CD4-positive, alpha-beta T cell treated with Interleukin-6 at 100 ng/mL for 8 hours (primary cell): ENCODE measurements at places on chromosomes 16 and 17.

- no peak for DNase-seq
Observed at GRCh38 chr17:7922269-7922844, 6.3 kb upstream of the RNF227 start.

DNA sequence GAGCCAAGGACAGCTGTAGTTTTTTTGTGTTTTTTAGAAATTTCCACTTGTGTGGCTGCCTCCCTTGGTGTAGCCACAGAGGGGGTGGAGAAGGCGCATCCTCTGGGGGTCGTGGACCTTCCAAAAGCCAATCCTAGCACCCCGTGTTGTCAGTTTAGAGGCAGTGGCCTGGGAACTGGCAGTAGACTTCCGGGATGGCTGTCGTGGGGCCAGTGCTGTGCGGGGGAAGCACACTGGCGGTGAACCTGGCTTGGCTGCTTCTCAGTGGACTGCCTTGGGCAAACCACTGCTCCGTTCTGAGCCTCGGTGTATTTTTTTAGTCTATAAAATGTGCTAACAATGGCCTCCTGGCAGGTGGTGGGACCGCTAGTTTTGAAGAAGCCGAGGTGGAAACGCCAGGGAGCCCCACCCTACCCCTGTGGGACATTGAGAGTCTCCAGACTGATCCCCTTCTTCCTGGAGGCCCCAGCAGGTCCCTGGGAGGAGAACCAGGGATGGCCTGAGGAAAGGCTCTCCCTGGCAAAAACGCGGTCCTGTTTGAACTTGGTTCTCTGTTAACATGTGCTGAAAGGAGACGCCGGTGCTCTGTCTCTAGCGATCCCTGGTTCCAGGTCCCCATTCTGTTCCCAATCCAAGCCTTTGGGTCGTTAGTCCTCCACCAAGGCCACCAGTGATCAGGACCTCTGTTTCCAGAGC is 125.7 kb downstream of the CMIP start:
- no peak for DNase-seq

DNA sequence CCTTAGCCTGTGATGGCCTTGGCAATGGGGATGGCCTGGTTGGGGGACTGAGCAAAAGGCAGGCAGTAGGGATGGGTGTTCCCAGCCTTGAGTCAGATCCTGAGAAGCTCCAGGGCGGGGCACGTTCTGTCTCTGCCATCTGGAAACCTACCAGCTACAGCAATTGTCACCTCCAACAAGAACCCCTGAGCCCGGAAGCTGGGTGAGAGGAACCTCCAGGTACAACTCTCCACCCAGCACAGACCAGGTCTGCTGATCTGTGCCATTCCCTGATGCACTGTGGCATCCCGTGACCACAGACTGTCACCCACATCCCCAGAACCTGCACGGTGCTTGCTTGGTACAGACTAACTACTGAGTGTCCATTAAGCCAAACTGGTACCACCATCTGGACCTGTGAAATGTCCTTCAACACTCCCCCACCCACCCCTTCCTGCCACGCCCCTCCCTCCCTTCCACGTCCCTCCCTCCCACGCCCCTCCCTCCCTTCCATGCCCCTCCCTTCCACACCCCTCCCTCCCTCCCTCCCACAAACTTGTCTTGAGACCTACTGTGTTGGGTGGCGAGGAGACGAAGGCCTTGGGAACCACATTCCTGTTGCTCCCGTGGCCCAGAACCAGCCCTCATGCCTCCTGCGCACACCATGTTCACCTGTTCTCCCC is 16.6 kb downstream of the MYO15B start:
- DNase-seq: no peak

DNA sequence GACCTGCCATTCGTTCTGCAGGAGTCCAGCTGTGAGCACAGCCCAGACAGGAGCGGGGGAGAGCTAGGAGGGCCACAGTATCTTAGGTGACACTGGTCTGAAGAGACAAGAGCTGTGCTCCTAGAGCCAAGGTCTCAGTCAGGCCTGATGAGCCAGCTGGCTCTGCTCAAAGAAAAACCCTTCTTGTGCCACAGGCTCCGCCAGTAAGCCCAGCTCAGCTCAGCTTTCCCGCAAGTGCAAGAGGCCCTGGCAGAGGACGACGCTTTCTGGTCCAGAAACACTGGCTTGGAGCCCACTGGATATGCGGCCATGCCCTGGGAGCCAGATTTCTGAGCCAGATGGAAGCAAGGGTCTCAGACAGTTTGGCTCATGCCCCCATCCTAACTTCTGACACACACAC is 23.9 kb downstream of the PEMT start:
- no peak for DNase-seq

DNA sequence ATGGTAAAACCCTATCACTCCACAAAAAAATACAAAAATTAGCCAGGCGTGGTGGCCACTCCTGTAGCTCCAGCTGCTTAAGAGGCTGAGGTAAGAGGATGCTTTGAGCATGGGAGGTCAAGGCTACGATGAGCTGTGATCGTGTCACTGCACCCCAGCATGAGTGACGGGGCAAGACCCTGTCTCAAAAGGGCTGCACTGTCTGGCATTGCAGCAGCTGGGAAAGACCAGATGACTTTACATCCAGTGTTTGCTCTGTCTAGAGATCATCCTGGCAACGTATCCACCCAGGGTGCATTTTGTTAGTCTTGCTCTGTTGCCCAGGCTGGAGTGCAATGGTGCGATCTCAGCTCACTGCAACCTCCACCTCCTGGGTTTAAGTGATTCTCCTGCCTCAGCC is 52.0 kb downstream of the MRM3 start:
- DNase-seq: no peak

- no peak for DNase-seq
Observed at GRCh38 chr17:20095336-20096080, 86.3 kb downstream of the SPECC1 start.

GRCh38 chr17:48308581-48308980 is 121.4 kb downstream of the SKAP1 start:
- no peak for DNase-seq

DNA sequence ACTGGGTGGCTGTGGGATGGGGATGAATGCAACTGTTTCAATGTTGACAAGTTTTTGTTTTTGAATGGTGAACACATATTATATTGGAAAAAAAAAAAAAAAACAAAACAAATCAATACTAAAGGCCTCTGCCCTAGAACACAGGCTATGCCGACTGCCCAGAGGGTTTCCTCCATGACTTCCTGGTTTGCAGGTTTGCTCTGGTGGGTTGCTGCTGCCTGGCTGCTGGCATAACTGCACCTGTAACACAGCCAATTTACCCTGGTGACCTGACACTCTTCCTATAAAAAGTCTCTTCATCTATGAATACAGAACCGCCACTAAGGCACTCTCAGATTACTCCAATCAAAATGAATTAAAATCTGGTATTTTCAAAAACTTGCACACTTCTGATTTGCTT is 10.4 kb downstream of the GLYR1 start:
- no peak for DNase-seq

GRCh38 chr17:74704544-74704943 is 8.2 kb downstream of the CD300LF start:
- no peak for DNase-seq

- no peak for DNase-seq
Observed at GRCh38 chr16:55566432-55567175, at the start of gene CAPNS2. CAPNS2 (plus strand) TSS chr16:55566684; CDS start chr16:55566757, 73 bp downstream.

GRCh38 chr16:26155221-26155620 is 463.5 kb downstream of the HS3ST4 start:
- DNase-seq: no peak

DNA sequence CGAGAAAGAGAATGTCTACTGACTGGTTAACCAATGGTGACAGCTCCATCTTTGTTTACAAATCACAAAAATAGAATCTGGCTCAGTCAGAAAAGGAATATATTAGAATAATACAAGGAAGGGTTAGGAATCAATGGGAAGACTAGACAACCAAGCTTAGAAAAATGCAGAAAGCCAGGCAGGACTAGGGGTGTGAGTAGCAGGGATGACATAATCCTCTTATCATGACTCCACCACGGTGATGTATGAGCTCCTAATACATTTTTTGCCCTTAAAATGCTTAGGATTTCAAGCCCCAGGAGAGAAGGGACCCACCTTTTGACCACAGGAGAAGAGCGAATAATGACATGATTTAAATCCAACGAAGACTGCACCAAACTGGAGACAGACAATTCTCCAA is 252.3 kb downstream of the CHD9NB start:
- DNase-seq: no peak

DNA sequence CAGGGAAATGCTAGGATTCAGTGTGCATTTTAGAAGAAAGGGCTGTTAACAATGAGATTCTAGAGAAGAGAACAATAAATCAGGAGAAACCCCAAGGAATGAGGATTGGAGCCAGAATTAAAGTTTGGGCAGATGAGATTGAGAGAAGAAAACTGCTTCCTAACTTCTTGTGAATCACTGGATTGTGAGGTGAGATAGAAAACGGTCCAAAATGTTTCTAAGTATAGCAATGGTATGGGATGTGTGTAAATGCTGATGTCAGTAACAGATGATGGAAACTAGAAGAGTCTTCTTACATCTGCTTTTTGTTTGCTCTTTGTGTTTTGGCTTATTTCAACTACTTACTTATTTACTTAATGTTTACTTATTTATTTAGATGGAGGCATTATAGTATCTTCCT is 123.0 kb downstream of the KCNJ2 start:
- DNase-seq: no peak

- no peak for DNase-seq
Observed at GRCh38 chr17:28039251-28039650, 3.2 kb upstream of the NLK start.

DNA sequence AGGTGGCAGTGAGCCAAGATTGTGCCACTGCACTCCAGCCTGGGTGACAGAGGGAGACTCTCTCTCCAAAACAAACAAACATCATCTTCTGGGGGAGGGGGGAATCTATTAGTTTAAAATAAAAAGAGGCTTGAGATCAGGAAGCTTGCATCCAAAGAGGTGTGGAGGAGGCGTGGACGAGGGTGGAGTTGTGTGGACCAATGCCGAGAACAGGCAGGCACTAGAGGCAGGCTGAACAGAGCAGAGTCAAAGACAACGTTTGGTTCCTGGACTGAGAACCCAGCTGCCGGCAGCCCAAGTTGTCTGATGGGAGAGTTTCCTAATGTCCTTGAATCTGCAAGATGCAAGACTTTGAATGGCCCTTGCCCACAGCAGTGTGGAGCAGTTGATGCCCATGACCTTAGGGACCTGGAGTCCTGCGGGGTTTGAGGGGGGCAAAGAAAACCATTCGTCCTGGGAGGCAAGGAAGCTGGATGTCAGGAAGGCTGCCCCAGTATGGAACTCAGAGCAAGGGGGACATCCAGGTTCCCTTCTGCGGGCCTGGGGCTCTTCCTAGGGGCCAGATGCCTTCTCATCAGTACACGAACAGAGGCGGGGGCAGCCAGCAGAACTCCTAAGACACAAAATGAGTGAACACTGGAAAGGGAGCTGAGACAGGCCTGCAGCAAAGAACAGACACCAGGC is 9.2 kb downstream of the TBC1D16 start:
- no peak for DNase-seq

DNA sequence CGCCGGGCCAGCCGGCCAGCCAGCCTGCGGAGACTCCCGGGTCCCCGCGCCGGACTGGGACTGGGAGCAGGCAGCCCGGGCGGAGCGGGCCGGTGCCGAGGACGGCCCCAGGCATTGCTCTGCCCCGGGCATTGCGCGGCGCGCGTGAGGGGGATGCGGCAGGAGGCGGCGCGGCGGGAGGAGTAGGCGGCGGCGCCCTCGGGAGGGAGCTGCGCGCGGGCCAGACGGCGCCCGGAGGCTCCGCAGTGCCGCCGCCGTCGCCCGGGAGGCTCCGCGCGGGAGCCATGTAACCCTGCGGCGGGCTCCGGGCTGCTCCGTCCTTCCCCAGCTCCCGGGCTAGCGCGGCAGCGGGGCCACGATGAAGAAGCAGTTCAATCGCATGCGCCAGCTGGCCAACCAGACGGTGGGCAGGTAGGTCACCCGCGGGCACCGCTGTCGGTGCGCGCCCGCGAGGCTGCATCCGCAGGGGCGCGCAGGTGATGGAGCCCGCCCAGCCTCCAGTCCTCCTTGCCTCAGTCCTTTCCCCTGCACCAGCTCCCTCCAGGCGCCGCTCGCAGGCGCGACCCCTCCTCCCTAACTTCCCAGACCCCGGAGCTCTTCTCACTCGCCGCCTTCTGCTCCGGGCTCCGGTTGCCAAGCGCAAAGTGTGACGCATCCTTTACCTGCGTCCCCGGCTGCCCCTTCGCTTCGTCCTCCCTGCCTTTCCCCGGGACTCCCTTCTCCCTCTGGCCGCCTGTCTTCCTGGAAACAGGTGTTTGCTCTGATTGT is at the start of gene ARHGAP44:
Gene ARHGAP44, plus strand, starts transcription at position 18 of the 768 bp plus-strand sequence. Its CDS starts 341 bp downstream, at position 359.
- no peak for DNase-seq

DNA sequence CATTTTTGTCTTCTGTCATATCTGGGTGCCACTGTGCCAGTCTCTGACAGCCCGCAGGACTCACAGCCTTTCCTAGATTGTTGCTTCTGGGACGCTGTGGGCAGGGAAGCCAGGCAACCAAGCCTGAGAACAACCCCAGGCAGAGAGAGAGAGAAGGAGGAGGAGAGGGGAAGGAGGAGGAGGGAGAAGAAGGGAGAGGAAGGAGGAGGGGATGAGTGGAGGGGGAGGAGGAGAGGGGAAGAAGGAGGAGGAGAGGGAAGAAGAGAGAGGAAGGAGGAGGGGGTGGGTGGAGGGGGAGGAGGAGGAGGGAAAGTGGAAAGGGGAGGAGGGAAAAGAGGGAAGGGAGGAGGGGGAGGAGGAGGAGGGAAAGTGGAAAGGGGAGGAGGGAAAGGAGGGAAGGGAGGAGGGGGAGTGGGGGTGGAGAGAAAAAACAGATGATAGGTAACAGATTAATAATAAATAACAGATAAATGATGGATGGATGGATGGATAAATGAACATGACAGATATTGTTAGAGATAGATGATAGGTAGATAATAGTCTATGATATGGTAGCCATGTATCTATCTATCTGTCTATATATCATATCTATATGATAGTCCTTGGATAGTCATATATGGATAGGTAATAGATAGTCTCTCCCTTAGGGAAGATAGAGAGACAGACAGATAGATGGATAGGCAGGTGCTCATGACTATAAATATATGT is 29.3 kb downstream of the CLEC19A start:
- DNase-seq: no peak

GRCh38 chr16:4467916-4468315 is 6.5 kb downstream of the NMRAL1 start:
- no peak for DNase-seq

DNA sequence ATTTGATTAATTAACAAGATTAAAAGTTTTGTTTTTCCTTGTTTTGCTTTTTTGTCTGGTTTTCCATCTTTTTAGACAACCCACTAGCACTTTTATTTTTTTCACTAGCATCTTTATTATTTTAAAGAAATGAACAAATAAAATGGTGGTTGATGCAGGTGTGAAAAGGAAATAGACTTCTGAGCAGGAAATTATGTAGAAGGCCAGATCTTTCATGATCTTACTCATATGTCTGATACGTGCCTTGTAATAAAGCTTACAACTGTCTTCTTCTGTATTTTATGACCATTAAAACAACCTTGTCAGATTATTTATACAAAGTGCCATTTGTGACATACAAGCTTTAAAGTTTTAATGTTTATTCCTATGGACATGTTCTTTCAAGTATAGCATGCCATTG is 6.3 kb downstream of the SLFN12L start:
- no peak for DNase-seq

- DNase-seq: peak; percentile 51
Observed at GRCh38 chr17:48307814-48308411, 122.1 kb downstream of the SKAP1 start.
